ENCODE measurements at places on chromosomes 4 and X.

GRCh38 chr4:7839856-7840255 lies 99.8 kb downstream of the AFAP1 start:
- no peak for DNase-seq

- DNase-seq = no peak
Measured at GRCh38 chrX:153921511-153922446, 4.3 kb downstream of the ARHGAP4 start.

DNA sequence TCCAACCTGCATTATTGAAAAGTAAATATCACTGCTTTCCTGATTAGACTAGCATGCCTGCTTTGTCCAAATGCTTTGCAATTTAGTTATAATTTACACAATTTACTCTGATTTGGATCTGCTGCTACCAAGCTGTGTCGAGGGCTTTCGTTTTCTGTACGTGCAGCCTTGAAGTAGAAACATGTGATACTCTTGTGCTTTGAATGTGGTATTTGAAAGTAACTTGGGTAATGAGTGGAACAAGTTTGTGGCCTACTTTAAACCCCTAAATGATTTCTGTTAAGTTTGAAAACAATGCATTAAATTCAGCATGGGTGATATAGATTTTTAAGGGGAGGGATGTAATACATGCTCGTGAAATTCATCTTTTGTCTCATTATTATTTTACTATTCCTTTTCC lies 240.7 kb downstream of the IQCM start:
- no peak for DNase-seq

DNA sequence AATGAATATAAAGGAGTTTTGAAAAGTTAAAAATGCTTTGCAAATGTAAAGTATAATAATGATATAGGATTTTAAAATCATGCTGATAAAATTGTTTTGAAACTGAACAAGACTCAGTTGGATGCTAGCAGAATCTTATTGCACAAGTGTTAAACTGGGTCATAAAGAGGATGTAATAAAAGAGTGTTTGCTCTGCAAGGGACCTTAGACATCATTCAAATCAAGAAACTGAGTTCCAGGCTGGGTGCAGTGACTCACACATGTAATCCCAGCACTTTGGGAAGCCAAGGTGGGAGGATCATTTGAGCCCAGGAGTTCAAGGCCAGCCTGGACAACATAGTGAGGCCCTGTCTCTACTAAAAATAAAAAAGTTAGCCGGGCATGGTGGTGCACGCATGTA lies 27.5 kb upstream of the DUSP21 start:
- DNase-seq = no peak

GRCh38 chr4:2070421-2071251 lies 11.5 kb downstream of the NAT8L start:
- no peak for DNase-seq

DNA sequence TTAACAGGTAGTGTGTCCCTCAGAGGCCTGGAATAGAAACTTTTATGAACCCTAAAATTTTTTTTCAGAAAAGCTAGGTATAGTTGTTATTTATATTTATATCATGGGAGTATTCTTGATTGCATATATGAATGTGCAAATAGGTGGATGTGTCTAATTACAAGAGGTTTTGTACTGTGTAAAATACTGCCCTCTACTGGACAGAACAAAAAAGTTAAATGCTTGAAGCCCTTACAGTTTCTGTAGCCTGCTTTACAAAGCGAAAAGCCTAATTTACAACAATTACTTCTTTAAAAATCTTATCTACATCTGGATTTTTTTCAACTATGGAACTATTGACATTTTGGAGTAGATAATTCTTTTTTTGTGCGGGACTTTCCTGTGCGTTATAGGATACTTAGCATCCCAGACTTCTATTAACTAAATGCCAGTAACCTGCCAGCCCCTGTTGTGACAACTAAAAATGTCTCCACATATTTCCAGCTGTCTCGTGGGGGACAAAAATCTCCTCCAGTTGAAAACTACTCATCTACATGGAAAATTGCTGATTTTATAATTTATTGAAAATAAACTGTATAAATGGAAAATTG lies 35.1 kb downstream of the ENPEP start:
- no peak for DNase-seq

DNA sequence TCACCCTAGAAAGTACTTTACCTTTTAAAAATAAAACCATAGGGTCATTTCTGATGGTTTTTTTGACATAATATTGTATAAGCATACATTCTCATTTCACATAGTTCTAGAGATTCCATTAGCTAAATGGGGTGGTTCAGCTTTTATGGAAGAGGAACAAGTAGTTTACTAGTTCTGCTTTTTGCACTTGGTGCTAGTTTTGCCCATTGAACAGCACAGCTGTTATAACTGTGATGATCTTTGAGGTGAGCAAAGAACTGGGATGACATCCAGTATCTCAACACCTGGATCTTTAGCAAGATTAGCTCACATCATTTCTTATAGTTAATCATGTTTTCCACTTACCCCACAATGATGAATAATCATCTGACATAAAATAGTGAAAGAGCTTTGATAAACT lies 40.9 kb downstream of the MOB1B start:
- no peak for DNase-seq

DNA sequence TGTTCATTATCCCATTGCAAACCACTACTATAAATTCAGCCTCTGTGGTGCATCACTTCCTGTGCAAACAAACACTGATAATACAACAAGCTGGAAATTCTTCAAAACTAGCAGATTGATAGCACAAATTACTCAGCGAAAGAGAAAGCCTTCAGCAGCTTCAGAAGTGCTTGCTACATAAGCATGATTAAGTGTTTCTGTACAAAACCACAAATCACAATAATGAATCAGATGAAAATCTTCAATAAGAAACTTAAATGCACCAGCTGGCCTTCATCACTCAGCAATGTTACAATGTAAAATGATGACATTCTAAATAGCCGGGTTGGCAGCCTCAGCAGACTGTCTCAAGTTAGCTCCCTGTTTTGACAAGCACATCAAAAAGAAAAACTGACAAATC lies 262.2 kb downstream of the SPOCK3 start:
- DNase-seq = no peak

DNA sequence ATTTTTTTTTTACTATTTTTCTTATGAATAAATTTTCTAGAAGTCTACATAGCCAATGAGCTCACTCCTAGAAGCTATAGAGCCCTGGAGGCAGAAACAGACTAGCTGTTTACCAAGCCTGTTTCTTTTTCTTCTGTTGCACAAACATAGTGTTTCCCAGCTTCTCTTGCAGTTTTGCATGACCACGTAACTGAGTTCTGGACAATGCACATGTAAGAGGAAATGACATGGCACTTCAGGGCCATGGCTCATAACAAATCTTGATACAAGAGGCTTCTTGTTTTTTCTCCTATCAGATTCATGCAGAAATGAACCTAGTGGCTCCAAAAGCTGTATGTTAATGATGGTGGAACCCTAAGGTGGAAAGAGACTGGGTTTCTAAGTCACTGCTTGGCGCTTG lies 127.4 kb downstream of the ZNF330 start:
- DNase-seq = no peak
